Stimulated activated CD8-positive, alpha-beta memory T cell treated with anti-CD3 and anti-CD28 coated beads, Interleukin-4, amount 100 ng/mL, for 1 hour (primary cell): ENCODE measurements at places on chromosomes 13 and 19.

GRCh38 chr19:35144600-35145436, 1.8 kb downstream of the FXYD7 start:
- no peak for DNase-seq

- DNase-seq, result no peak
Observed at GRCh38 chr19:31332096-31332495, 17.1 kb downstream of the TSHZ3 start.

GRCh38 chr19:46426506-46427162, 2.1 kb downstream of the PNMA8C start:
- DNase-seq, result no peak

DNA sequence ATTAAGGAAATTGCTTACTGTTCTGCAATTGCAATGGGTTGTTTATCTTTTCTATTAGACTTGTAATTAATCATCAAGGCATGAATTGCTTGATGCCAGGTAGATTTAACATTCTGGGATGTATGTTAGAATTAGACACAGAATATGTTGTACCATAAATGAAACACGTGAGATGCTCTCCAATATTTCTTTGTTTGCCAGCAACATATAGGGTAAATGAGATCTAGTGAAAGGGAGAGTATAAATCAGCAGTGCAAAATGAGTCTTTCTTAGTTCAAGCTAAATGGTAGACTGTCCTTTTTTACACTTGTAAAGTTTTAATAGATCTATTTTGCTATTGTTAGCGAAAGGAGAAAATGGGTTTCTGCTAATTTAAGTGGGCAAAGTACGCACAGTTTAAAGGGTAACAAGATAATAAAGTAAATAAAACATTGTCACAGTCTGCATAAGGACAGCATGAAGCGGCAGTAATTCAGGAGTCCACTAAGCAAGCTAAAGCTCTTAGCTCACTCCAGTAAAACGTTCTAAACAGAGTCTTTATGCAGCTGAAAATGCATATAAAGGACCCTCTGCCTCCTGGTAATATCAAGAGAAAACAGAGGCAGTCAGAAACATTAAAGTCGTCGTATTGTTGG, 1137.1 kb downstream of the OLFM4 start:
- no peak for DNase-seq

DNA sequence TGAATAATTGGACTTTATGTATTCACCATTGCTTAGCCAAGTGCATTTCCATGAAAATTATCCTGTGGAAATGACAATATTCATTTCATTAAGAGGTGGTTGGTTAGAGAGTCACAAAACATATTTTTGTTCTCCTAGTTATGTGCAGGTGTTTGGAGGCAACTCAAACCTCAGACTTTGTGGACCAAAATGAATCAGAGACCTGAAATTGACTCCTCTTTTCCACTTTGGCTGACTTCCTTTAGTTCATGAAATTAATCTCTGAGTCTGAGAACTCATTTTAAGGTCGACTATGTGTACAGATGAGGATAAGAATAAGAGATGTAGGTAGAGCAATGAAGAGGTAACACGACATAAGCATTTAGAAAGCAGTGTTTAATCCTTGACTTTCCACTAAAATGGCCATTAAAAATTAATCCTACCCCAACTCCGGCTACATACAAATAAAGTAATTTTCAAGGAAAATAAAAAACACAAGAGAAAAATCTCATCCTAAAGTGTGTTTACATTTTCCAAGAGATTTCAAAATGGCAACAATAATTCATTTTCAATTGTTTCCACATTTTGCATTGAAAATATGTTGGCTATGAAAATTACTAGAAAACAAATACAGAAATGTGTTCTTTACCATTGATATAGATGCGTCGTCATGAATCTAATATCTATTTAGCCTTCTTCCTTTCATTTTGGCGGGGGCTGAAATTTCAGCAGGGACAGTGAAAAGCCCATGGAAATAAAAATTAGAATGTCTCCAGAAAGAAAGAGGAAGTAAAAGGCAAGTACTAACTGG, 185.4 kb upstream of the CSNK1A1L start:
- no peak for DNase-seq

GRCh38 chr13:67355812-67356476, 125.8 kb upstream of the PCDH9 start:
- DNase-seq, result no peak

GRCh38 chr13:29861694-29862110, 11.3 kb upstream of the UBL3 start:
- DNase-seq, result no peak

DNA sequence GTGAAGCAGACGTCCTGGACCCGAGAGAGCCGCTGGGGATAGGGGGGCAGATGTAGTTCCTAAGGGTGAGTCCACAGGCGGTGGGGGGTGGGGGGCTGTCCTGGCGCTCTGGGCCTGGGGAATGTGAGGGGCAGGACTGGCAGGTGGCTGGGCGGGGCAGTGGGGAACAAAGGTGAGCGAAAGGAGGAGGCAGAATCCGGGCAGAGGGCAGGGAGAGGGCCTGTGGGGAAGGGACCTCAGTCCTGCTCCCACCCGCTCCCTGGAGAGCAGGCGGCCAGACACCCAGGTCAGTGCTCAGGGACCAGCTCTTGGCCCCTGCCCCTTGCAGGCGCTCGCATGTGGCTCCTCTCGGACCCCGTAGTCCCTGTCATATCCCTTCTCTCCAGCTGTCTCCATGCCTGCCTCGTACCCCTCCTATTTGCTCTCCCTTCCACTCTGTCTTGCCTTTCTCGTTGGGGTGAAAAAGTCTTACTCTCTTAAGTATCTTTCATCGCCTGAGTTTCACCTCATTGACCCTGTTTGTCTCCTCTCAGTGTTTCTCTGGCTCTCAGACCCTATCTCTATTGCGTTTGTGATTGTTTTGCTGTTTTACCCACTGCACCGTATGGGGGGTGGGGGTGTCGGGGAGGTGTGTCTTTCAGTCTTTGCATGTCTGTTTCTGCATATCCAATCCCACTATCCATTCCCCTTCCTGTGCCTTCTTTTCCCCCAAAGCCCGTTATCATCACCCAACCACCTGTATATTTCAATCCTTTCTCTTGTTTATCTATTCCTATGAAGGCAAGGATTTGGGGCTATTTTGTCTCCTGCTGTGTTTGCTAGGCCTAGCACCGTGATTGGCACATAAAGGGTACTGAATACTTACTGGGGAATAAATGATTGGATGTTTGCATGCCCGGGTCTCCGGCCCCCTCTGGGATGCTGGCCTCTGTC, 5.8 kb downstream of the SPHK2 start:
- no peak for DNase-seq

- DNase-seq, result no peak
Observed at GRCh38 chr13:46297361-46297811, 85.7 kb downstream of the LRRC63 start.
